ENCODE measurements at places on chromosomes 12 and 14.

DNA sequence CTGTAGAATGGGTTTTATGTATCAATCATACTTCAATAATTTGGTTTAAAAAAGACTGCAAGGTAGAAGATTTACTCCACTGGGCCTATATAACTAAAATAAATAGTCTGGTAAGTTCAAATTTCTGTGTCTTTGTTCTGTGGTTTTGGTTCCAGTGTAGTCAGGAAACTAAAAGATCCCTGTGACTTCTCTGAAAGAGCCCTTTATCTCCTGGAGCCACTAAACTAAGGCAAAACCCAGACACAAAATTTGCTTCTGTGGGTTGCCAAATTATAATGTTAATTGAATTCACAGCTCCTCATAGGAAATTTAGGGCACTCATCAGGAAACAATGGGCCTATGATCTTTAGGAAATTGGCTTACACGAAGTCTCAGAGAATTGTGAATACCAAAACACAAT is 1038.4 kb downstream of the GALC start:
- no peak for DNase-seq

DNA sequence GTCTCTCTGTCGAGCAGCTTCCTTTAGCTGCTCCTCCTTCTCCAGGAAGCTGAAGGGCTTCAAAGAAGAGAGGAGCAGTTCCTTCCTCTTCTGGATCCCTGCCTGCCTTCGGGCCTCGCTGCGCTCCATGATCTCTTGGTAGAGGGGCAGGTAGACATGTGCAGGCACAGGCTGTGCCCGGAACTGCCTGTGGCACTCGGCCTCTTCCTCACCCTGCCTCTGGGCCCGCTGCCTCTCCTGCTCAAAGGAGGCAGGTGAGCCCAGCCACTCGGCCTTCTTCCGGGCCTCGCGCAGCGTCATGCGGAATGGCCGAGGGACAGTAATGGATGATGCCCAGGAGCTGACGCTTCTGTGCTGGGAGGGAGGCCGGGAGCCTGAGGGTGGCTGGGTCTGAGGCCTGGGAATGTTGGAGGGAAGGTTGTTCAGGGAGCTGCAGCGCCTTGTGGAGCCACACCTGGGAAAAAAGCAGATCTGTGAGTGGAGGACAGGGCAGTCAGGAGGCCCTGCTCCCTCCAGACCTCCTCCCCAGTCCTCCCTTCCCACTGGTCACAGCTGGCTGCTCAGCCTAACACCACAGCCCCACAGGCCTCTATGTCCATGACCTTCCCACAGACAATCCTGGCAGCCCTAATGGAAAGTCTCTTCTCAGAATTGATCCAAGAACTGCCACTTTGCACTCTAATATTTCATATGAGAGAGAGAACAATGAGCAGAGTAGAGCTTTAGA is 5.3 kb downstream of the FAM161B start:
- DNase-seq: no peak

GRCh38 chr12:93603762-93604161 is 31.3 kb downstream of the SOCS2 start:
- DNase-seq: no peak

DNA sequence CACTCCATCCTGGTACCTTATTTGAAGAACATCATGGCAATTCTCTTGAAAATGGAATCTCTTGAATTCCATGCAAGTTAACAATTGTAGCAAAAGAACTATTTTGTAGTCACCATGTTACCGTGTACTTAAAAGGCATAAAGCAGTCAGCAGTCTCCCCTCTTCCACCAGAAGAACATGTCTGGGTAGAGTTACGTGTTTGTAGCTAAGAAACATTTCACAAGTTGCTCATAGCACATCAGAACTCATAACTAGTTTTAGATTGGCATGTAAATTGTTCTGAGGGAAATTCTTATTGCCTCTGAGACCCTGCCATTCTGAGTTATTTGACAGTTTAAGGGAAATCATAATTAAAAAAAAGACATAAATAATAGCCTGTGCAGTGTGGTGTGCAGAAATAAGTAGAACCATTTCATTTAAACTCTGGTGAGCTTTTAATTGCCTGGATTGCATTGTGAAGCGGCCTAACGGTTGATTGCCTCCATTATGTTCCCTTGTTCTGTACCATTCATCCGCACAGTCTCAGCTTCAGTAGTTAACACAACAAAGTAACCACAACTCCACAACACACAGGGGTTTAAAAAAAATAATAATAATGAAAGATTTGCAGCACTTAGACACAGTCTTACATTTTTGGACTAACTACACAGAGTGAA is 2.6 kb downstream of the LMO3 start:
- no peak for DNase-seq

GRCh38 chr12:69834147-69834546 is 9.1 kb downstream of the MYRFL start:
- DNase-seq: no peak

GRCh38 chr14:75162631-75163030 is 13.8 kb downstream of the TMED10 start:
- DNase-seq: no peak
